ENCODE measurements at places on chromosomes 5 and 9. TPM values are rescaled to one million over a fixed set of nuclear protein-coding genes. Genes with fewer than 3 reads are reported as not detected.

DNA sequence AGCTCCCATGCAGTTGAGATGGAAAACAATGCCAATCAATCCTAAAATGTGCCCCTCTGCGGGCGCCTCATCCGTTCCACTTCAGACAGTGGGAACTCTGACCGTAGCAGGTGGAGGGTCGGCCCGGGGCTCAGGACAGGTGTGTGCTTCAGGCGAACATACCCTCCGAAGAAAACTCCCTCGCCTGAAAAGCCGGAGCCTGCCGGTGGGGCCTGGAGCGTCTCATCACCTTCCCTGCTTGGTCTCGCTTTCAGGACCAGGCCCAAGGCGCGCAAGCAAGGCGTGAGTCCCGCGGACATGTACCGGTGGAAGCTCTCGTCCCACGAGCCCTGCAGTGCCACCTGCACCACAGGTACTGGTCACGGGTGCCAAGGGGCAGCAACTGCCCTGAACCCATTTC lies 26.4 kb downstream of the ADAMTSL2 start:
- DNase-seq, result no peak

DNA sequence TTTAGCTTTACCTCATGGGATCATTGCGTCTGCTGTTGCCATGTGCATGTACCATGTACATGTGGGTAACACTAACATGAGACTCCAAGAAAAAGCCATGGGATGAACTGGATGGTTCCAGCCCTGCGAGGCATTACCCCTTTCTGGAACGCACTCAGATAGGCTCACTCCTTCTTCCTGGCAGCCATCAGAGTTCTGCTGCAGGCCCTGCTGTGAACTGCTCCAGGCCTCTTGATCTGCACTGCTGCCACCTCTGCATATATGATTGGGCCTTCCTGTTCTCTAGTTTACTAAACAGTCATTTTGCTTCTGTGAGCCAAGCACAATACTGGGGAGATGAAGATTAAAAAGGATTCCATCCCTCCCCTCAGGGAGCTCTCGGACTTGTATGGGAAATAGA lies 220.5 kb downstream of the CD180 start:
- DNase-seq, result no peak

GRCh38 chr5:116396476-116397099 lies 178.0 kb downstream of the SEMA6A start:
- no peak for DNase-seq

GRCh38 chr9:26234865-26235264 lies 556.6 kb upstream of the TUSC1 start:
- DNase-seq, result no peak

- no peak for DNase-seq
Measured at GRCh38 chr9:71544464-71544863, 223.8 kb downstream of the CEMIP2 start.

SOX30 gene
- total RNA-seq, result 0.93 TPM

HAPLN1 gene
- not detected for total RNA-seq

ZNF483 gene
- 3.4 TPM for total RNA-seq

ARHGEF28 gene
- total RNA-seq, result 0.12 TPM

SHLD3 gene
- total RNA-seq, result 3.1 TPM

LVRN gene
- 0.10 TPM for total RNA-seq

PALM2AKAP2 gene
- not detected for total RNA-seq

STPG3 gene
- not detected for total RNA-seq

Data from activated CD4-positive, alpha-beta memory T cell treated with anti-CD3 and anti-CD28 coated beads for 36 hours (primary cell).